ENCODE measurements at places on chromosomes 6 and 20. TPM values are rescaled to one million over a fixed set of nuclear protein-coding genes. Genes with fewer than 3 reads are reported as not detected.

GRCh38 chr6:5541025-5541424, 279.7 kb downstream of the FARS2 start:
- DNase-seq, result no peak
- no peaks in the 10 kb centered on the region for H3K27me3 ChIP-seq
- no peak overlapping the region for H3K27ac ChIP-seq
- H3K4me1 ChIP-seq, result no peaks in the 10 kb centered on the region
- H3K36me3 ChIP-seq, result no peaks in the 10 kb centered on the region

DNA sequence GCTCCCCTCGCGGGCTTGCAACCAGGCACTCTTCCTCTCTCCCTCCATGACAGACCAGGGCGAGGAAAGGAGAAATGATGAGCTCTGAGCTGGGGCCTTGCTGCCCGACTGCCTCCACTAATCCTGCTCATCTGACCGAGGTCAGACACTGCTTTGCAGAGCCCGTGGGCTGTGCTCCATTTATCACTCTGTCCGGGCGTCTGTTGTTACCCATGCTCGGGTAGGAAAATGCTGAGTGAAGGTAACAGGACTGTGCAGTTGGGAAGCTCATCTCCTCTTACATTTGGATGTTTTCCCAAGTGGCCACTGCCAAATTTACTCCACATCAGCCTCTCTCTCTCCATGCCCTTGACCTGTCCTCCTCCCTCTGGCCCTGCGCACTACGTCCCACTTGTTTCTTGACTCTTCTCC, 14.6 kb downstream of the RPS6KA2 start:
- H3K36me3 ChIP-seq, result peaks cover 18% of the 10 kb centered on the region
- no peaks in the 10 kb centered on the region for H3K4me1 ChIP-seq
- H3K27me3 ChIP-seq, result no peaks in the 10 kb centered on the region
- no peak overlapping the region for H3K4me3 ChIP-seq
- H3K27ac ChIP-seq, result no peak overlapping the region

DNA sequence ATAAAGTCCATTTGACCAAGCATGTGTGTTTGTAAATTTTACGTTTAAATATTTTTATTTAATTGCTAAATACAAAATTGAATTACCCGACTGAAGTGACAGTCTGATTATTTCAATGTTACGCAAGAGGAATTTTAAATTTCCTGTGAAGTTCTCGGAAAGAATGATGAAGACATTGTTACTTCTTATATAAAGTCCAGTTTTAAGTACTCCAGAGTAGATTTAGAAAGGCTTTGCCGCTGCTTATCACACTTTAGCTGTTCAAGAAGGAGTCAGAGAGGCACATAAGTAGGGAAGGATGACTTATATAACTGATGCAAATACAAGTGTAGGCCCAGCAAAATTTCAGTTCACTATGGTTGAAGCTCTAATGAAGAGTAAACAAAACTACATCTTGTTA, 265.1 kb upstream of the CITED2 start:
- no peaks in the 10 kb centered on the region for H3K27me3 ChIP-seq
- no peaks in the 10 kb centered on the region for H3K4me1 ChIP-seq
- H3K4me3 ChIP-seq, result no peak overlapping the region
- no peak overlapping the region for H3K27ac ChIP-seq

SAMD3 gene
- 2.8 TPM for total RNA-seq

CAGE1 gene
- not detected for total RNA-seq

ADA gene
- total RNA-seq, result 6.2 TPM

All from lung (tissue), 17 donors.